OCI-M1 (cell line): ENCODE measurements at places on chromosomes 7 and 10.

GRCh38 chr7:64774204-64774842 is 19.9 kb upstream of the ZNF138 start:
- peak; percentile 70 for DNase-seq

DNA sequence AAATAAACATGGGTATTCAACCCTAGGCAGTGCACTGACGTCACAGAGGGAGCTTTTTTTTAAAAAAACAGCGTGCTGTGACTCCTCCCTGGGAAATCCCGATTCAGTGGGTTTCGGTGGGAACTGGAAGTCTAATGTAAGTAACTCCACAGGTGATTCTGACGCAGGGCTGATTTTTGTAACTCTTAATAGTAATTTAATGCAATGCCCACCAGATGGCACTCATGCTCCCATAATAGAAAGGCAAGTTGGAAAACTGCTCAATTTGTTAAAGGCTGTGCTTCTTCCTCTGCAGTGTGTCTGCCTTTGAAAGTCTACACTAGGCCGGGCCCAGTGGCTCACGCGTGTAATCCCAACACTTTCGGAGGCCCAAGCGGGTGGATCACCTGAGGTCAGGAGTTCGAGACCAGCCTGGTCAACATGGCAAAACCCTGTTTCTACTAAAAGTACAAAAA is 10.9 kb upstream of the RSU1 start:
- DNase-seq = peak; percentile 90

- DNase-seq = no peak
Observed at GRCh38 chr7:8282162-8282561, 20.2 kb upstream of the ICA1 start.

DNA sequence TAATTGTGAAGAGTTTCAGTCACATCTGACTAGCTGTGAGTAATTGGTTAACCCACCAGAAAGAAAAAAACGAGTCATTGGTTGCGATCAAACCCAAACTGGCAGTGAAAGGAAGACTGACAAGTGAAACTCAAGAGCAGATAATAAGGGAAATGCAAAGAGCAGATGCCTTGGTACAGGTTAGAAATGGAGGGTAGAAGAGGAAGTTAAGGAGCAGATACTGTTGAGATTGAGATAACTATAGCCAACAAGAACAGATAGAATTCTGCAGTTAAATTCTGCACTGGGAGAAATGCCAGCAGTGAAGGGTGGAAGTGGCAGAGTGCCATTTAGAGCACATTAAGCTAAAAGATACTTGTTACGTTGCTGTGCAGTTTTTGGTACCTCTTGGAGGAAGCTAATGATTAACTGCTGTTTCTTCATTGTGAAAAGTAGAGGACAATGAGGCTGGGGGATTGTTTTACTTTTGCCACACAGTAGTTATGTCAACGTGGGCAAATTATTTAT is 65.8 kb downstream of the CDK13 start:
- peak; percentile 68 for DNase-seq

- no peak for DNase-seq
Observed at GRCh38 chr7:1050956-1051690, 6.8 kb downstream of the GPR146 start.

DNA sequence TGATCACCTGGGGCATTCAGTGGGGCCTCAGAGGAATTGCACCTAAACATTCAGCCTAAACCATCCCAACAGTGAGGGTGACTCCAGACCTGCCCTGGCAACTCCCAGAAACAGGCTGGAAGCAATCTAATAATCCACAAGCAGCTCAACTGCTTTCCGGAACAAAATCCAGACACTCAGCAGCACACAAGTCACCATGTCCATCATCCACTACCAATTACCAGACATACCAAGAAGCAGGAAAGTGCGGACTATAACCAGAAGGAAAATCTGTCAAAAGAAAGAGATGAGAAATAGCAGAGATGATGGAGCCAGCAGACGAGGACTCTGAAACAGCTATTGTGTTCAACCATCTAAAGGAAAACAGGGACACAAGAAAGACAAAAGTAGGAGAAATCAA is 342.6 kb upstream of the ZMIZ1 start:
- no peak for DNase-seq

- DNase-seq = no peak
Observed at GRCh38 chr10:118853916-118854315, 99.1 kb upstream of the CACUL1 start.

- DNase-seq = no peak
Observed at GRCh38 chr7:72190919-72191318, 221.2 kb downstream of the CALN1 start.
